ENCODE measurements at places on chromosomes 5 and 9. TPM values are rescaled to one million over a fixed set of nuclear protein-coding genes. Genes with fewer than 3 reads are reported as not detected.

DNA sequence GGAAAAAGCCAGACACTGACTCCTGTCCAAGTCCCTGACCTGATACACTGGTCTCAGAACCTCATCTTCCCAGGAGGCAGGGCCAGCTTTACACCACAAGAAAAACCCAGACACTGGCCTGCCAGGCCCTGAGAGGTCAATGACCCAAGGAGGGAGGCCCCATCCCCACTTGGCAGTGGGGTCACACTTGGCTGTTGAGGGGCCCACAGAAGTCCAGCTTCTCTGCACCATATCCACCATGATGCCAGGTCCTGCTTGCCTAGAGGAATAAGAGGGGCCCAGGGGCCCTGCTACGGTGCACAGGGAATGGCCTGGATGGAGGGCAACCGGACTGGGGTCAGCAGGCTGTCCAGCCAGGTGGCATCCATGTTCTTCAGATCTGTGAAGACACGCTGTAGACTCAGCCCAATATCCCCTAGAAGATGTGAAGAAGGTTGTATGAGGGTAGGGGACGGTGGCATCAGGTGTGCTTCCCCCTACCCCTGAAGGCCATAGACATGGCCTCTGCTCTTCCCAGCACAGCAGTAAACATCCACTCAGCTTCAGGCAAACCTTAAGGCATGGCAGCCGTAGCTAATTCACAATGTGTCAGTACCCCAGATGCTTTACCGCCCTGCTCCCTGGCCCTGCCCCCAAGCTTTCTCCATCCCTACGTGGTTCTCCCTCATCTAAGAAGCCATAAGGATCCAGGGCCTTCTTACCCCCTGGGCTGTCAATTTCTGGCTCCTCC, 6.7 kb downstream of the IRF1 start:
- no peak for DNase-seq

IGIP gene
- 0.24 TPM for total RNA-seq

NR4A3 gene
- not detected for total RNA-seq

EQTN gene
- total RNA-seq = not detected

DNA sequence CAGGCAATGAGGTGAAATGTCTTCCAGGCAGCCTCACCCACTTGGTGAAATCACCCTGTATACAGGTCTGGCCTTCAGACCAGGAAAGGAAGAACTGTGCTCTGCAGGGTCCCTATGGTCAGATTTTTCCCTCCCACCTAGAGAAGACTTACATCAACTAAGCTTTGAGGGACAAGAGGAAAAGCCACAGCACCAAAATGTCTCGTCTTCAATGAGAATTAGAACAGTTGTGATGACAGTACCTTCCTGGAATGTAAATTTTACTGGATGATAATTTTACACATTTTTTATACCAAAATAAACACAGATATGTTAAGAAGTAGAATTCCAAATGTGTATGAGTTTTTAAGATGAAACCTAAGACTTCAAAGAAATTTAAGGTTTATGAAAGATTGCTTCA, 283.9 kb downstream of the SPOCK1 start:
- no peak for DNase-seq

DNA sequence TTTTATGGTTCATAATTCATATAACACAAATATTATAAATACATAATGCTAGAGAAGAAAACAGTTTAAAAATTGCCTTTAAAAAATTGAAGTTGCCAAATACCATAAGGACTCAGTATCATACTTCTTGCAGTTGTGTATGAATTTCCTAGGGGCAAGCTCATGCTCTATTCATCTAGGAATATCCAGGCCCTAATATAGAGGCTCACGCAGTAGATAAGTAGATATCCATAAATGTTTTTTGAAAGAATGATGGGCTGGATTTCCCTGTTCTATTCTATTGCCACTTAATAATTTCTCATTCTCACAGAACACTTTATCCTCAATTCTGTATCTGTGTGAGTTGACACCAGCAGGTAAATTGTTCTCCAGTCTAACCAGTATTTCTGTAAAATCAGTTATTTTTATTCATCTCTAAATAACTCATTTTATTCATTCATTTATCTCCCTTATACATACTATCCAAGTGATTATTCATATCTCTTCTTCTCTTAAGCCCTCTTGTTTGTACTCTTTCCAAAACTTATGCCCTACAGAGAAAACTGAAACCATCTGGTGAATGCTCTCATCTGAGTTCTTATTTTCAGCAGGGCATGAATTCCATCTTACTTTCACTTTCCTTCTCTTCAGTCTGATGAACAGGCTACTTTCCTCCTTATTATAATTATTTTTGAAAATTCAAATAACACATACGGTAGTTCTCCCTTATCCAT, 97.1 kb downstream of the SLC44A1 start:
- peak; percentile 57 for DNase-seq
